ENCODE measurements at places on chromosomes 2 and 18.

DNA sequence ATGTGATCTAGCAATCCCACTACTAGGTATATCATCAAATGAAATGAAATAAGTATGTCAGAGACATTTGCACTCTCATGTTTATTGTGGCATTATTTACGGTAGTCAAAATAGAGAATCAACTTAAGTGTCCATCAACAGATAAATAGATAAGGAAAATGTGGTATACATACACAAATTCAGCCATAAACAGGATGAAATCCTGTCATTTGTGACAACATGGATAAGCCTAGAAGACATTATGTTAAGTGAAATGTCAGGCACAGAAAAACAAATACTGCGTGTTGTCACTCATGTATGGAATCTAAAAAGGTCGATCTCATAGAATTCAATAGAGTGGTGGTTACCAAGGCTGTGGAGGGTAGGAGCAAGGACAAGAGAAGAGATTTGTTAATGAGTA is 22.1 kb upstream of the CBLN2 start:
- DNase-seq = no peak

GRCh38 chr2:9966491-9967022 is 15.1 kb downstream of the GRHL1 start:
- no peak for DNase-seq

GRCh38 chr18:2104620-2105462 is 466.5 kb downstream of the METTL4 start:
- DNase-seq = no peak

- DNase-seq = no peak
Measured at GRCh38 chr2:178221556-178221955, 27.2 kb downstream of the OSBPL6 start.

- DNase-seq = no peak
Measured at GRCh38 chr2:78383576-78383975, 641.9 kb upstream of the REG3G start.

DNA sequence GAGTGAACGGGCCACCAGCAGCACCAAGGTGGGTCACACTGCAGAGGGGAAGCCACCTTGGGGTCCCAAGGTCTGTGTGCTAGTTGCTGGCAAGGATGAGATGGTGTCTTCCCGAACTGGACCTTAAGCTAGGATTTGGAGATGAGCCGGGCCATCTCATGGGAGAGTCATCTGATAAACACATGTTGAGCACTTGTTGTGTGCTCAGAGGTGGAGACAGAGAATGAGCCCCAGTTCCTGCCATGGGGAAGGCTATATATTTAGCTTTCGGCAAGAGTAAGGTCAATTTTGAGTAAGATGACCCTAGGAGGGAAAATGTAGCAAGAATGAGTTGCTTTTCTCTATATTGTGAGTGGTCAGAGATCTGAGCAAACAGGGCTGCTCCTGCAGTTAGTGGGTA is 41.4 kb upstream of the RPL31 start:
- DNase-seq = no peak

GRCh38 chr2:86570059-86570458 is 6.8 kb upstream of the CHMP3 start:
- DNase-seq = no peak

DNA sequence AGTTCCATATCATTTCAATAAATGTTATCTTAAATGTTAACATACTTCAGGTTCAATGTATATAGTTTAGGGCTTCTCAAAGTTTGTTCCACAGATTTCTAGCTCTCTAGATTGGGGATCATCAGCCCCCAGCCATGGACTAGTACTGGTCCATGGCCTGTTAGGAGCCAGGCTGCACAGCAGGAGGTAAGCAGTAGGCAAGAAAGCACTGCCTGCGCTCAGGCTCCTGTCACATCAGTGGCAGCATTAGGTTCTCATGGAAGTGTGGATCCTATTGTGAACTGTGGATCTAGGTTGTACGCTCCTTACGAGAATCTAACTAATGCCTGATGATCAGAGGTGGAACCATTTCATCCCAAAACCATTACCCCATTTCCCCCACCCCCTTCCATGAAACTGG is 531.1 kb downstream of the PARD3B start:
- DNase-seq = no peak

DNA sequence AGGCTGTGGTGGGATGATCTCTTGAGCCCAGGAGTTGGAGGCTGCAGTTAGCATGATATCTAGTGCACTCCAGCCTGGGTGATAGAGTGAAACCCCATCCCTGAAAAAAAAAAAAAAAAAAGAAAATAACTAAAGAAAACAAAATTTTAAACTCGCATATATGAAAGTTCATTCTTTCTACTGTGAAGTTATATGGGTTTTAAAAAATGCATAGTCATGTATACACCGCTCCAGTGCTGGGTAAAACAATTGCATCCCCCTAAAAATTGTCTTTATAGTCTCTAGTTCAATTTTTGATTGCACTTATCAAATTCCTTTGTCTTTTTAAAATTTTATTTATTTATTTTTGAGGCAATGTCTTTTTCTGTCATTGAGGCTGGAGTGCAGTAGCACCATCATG is 65.0 kb upstream of the ACYP2 start:
- no peak for DNase-seq

DNA sequence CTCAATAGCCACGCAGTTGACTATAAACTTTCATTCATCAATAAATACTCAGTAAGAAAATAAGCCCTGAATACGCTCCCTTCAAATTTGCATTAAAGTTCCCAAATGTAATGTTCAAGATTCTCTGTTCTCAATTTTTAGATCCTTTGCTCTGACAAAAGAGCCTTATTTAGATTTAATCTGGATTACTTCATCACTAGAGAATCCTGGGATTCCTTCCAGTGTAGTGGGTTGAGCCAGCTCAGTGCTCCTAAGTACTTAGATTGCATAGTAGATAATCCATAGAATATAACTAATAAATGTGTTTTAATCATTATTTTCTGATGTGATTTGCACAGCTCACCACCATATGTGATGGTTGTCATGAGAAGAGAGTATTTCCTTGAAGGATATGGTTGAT is 1286.2 kb downstream of the SUCLG1 start:
- no peak for DNase-seq

GRCh38 chr2:179446476-179447141 is 182.0 kb upstream of the SESTD1 start:
- DNase-seq = no peak

- no peak for DNase-seq
Measured at GRCh38 chr18:74291472-74291770, 342 bp downstream of the CYB5A start.

DNA sequence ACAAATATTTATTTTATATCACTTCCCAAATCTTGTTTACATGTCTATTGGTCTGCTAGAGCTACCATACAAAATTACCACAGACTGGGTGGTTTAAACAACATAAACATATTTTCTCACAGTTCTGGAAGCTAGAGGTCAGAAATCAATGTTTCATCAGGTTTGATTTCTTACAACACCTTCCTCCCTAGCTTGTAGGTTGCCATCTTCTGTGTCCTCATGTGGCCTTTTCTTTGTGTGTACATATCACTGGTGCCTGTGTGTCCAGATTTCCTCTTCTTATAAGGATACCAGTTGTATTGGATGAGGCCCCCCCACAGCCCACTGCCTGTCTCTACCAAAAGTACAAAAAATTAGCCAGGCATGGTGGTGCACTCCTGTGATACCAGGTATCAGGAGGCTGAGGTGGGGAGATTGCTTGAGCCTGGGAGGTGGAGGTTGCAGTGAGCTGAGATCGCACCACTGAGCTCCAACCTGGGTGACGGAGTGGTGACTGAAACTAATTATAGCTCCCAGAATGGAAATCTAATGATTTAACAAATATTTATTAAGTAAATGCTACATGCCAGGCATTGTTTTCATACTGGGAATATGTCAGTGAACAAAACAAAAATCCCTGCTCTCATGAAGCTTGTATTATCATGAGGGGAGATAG is 13.6 kb downstream of the EML4 start:
- DNase-seq = no peak

DNA sequence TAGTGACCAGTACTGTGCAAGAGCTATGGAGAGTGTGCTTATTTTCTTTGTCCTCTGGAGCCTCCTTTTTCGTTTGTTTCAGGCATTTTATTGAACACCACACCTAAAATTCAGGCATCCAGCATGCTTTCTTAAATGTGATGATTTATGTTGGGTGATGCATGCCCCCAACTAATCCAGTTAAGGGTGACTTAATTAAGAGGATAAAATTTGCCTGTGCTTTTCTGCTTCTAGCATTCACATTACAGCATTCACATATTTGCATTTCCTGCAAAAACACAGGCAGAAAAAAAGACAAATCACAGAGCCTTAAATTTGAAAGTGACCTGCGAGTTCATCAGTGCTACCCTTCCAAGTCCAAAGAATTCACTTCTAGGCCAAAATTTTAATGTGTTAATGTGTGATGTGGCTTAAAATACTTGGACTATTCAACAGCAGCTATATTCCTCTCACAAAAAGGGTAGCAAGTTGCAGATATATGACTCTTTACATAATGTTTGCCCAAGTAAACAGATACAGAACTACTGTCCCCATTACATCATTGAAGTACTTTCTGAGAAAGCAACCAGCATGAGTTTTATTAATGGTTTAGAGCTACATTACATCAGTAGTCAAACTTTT is 286.5 kb downstream of the THSD7B start:
- DNase-seq = no peak

- no peak for DNase-seq
Measured at GRCh38 chr18:59219672-59220163, at the start of gene GRP. TSS of gene GRP (plus strand) at chr18:59220158. CDS start at chr18:59220266, 108 bp downstream.

GRCh38 chr2:27854229-27854862 is 35.8 kb downstream of the RBKS start:
- no peak for DNase-seq

- DNase-seq = no peak
Measured at GRCh38 chr2:62216616-62217015, 20.7 kb downstream of the B3GNT2 start.

GRCh38 chr18:63016270-63016669 is 300.9 kb downstream of the PHLPP1 start:
- peak; percentile 31 for DNase-seq

GRCh38 chr2:19675856-19676460 is 225.8 kb downstream of the TTC32 start:
- DNase-seq = no peak

- no peak for DNase-seq
Measured at GRCh38 chr2:42102591-42103450, 55.0 kb downstream of the PKDCC start.

- DNase-seq = no peak
Measured at GRCh38 chr2:195458936-195459335, 198.1 kb upstream of the SLC39A10 start.

DNA sequence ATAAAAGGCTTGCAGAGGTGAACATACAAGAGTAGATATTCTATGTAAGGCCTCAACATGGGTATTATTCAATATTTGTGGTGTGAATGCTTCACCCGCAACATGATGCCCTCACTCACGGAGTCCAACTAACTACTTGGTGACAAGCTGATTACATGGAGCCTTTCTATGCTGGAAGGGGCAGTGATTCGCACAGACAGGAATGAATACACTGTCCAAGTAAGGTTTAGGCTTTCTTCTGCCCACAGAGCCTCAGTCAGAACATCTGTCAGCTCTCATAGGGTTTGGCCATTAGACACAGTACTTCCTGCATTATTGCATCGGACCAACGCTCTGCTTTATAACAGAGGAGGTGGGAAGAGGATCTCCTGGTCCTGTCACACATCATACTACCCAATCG is 80.3 kb upstream of the SLC35G4 start:
- no peak for DNase-seq

GRCh38 chr2:61726456-61727209 is 127.2 kb downstream of the FAM161A start:
- no peak for DNase-seq

DNA sequence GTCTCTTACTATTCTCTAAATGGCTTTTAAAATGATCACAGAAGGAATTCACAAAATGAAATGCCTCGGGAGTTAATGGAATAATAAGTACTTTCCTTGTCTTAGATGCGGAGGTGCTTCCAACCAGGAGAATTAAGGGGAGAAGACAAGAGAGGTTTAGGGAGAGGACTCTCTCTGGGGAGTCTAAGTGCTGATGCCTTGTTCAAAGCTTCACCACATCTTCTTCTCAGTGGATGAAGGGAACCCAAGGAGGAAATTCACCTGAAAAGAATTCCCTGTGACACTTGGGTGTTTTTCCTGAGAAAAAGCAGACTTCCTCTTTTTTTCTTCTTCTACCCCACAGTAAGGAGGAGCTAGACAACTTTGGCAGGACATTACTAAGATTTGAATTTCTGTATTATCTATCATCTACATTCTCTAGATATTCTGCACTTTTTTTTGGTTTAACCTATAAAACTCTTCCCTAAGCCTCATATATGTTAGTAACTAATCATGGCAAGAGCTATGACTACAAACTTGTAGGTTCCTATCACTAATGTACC is 70.1 kb upstream of the GRB14 start:
- DNase-seq = no peak

DNA sequence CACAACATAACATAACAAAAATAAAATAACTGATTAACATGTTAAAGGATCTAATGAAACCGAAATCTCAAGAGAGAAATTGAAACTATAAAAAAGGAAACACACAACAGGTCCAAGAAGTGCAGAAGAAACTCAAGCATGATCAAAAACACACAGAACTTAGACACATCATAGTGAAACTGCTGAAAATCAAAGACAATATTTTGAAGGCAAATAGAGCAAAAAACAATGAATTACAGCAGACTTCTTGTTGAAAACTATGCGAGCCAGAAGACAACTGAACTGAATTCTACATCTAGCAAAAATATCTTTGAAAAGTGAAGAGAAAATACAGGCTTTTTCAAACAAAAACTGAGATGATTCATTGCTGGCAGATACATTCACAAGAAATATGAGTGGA is 61.3 kb downstream of the UGP2 start:
- DNase-seq = no peak

DNA sequence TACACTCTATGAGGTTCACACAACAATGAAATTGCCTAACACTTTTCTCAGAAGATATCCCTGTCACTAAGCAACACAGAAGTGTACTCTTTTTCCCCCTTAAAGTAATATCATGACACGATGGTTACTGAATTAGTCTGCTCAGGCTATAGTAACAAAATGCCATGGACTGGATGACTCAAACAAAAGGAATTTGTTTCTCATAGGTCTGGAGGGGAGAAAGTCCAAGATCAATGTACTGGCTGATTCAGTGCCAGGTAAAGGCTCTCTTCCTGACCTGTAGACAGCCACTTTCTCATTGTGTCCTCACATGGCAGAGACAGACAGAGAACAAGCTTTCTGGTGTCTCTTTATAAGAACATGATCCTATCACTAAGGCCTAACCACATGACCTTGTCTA is 211.9 kb downstream of the RBM43 start:
- no peak for DNase-seq

- DNase-seq = no peak
Measured at GRCh38 chr2:153873052-153874048, 1.6 kb downstream of the GALNT13 start.

GRCh38 chr2:20491739-20492531 is 45.1 kb downstream of the RHOB start:
- no peak for DNase-seq

DNA sequence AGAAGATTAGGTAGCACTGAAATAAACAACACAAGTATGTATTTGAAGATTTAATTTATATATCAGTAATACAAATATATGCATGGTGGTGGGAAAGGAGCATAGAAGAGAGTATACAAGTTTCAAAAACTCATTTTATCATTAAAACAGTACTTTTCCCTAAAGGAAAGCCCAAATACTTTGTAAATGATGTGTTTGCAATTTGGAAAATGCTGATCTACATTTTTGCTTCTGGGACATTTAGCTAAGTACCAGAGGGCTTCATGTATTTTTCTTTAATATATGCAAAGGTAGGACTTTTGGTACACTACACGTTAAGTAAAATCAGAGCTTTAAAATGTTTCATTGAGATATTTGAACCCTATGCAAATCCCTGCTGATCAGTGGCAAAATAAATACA is 1624.2 kb downstream of the SUCLG1 start:
- DNase-seq = no peak
